ENCODE measurements at places on chromosomes 7 and 10. TPM values are rescaled to one million over a fixed set of nuclear protein-coding genes. Genes with fewer than 3 reads are reported as not detected.

DNA sequence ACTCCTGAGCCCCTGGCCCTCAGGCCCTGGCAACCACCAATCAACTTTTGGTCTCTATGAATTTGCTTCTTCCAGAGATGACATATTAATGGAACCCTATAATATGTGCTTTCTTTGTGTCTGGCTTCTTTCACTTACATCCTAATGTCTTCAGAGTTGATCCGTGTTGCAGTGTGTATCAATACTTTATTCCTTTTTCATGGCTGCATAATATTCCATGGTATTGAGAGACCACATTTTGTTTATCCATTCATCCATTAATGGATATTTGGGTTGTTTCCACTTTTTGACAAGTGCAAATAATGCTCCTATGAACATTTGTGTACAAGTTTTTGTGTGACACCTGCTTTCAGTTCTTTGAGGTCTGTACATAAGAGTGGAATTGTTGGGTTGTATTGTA is 43.3 kb upstream of the ELFN1 start:
- no peak for DNase-seq

GRCh38 chr7:127895814-127896280 is 135.4 kb downstream of the LRRC4 start:
- no peak for DNase-seq

DNA sequence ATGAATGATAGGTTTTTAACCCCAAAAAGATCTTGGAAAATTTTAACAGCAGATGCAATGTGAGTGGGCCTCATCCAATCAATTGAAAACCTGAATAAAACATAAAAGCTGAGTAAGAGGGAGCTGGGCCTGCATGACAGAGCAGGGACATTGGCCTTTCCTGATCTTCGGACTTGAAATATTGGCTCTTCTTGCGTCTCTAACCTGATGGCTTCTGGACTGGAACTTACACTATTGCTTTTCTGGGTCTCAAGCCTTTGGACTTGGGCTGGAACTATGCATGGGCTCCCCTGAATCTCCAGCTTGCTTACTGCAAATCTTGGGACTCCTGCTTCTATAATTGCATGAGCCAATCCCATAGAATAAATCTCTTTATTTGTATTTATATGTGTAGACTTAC is 9.0 kb downstream of the A1CF start:
- DNase-seq, result no peak

Gene TMEM229A
- not detected for total RNA-seq

DNA sequence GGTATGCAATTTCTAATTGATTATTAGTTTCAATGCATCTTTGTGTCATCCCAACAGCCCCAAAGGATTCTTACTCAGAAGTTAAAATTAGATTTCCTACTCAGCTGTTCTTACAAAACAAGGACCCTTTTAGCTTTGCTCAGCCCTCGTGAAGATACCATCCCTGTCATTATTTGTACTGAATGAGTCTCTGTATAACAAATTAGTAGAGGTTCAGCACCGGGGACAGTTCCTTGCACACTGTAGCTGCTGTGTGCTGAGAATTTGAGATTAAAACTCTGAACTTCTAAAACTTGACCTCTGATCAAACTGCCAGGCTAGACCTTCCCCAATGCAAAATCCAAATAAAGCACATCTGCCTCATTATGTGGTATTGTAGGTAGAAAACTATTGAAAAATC is 299.1 kb downstream of the LHFPL3 start:
- DNase-seq, result no peak

Gene FAM171A1
- total RNA-seq, result 0.64 TPM

DNA sequence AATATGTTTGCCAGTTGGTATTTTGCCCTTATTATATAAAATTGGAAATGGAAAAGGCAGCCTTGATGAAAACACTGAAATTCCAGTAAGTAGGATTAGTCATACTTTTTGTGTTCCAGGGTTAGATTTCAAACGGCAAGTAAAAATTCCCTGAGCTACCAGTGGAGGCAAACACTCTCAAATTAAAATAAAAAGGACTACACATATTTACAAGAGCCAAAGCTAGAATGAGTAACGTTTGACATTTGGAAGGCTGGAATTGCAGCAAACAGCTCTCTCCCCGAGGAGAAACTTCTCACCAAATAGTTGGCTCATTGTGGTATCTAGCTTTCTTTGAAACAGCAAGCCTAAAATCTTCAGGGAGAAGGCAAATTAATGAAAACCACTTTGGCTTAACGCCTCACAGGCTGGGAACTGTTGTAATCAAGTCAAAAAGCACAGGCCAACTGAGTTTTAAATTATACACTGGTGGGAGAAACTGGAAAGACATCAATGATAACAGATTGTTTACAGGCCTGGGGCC is 288.4 kb downstream of the SNX13 start:
- no peak for DNase-seq

DNA sequence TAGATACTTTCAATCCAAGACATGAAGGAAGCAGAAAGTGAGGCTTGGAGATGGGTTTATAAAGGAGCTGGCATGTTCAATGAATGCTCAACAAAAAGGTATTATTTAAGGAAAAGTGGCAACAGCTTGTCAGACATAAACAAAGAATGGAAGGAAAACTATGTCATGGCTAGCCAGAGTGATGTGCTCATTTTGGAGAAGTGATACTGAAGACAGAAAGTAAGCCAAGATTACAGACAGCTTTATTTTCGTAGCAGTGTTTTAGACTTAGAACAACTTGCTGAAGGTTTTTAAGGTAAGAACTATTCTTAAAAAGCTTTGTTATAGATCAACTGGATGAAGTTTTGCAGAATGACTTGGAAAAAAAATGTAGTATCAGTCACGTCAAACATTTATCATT is 160.5 kb upstream of the FERD3L start:
- DNase-seq, result no peak

GRCh38 chr7:27364344-27364758 is 121.7 kb downstream of the EVX1 start:
- no peak for DNase-seq

- DNase-seq, result no peak
Observed at GRCh38 chr7:135714534-135715009, 13.4 kb downstream of the SLC13A4 start.

- no peak for DNase-seq
Observed at GRCh38 chr10:124462348-124462695, 699 bp downstream of the LHPP start.

- DNase-seq, result no peak
Observed at GRCh38 chr10:102538811-102539210, 35.0 kb downstream of the SUFU start.

DNA sequence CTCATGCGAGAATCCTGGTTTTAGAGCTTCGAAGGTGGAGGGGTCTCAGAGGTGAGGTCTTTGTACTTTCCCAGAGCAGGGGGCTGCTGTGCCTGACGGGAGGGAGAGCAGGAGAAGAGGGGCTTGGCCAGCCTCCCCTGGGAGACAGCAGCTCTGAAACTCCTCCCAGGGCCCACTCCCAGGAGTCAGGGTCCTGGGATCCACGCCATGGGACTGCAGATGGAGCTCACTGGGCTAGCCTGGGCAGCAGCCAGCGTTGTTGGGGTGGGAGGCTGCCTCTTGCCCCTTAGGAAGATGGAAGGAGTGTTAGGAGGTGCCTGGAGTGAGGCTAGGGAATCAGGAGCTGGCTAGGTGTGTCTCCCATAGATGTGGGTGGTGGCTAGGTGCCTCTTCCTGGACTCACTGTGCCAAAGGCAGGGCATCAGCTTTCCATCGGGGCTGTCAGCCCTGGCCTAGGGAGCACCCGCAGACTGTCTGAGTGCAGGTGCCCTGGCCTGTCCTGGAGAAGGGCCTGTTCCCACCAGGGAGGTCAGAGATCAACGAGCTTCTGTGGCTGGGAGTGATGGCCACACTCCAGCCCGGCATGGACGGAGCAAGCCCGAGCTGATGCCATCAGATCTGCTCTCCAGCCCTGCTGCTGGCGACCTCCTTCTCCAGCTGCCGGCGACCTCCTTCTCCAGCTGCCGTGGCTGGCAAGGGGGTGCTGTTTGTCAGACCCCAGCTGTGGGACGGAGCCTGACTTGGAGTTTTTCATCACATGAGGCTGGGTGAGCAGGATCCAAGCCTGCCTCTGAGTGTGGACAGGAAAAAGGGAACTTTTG is 111.3 kb downstream of the PTPN20 start:
- no peak for DNase-seq

DNA sequence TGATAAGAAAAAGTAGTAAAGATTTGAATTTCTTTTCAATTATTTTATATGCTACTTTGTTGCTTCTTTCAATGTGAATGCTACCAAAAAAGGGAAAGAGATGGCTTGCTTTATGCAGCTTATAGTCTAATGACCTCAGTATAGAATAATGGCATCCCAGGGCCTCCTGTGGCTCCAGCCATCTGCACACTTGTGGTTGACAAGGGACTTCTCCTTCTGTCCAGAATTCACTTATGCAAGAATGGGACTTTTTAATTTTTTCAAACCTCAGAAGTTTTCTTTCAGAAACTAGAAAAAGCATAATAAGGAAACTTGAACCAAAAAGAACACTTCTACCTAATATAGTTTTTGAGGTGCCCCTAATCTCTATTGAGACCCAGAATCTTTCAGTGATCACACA is 310.9 kb downstream of the CTNNA3 start:
- DNase-seq, result no peak

DNA sequence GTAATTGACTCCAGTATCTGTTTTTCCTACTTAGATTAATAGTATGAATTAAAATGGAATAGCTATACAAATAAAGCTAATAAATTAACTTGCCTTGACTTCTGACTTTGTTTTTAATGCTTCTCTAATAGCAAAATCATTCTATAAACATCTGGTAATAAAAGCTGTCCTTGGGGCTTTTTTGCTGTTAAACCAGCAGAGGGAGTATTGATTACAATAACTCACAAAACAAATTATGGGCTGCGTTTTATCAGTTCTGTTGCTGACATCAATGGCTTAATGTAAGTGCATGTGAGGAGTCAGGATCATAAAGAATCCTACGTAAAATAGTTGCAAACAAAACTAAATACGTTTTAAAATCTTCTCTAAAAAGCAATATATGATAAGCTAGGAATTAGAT is 667.8 kb downstream of the PCDH15 start:
- no peak for DNase-seq

DNA sequence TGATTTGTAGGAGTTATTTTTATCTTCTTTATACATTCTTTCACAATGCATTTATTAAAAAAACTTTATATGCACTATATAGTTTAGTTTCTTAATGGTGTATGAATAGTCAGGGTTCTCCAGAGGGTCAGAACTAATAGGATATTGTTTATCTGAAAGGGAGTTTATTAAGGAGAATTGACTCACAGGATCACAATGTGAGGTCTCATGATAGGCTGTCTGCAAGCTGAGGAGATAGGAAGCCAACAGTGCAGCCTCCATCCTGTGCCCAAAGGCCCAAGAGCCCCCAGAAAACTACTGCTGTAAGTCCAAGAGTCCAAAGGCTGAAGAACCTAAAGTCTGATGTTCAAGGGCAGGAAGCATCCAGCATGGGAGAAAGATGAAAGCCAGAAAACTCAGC is 192.8 kb upstream of the AHR start:
- no peak for DNase-seq

DNA sequence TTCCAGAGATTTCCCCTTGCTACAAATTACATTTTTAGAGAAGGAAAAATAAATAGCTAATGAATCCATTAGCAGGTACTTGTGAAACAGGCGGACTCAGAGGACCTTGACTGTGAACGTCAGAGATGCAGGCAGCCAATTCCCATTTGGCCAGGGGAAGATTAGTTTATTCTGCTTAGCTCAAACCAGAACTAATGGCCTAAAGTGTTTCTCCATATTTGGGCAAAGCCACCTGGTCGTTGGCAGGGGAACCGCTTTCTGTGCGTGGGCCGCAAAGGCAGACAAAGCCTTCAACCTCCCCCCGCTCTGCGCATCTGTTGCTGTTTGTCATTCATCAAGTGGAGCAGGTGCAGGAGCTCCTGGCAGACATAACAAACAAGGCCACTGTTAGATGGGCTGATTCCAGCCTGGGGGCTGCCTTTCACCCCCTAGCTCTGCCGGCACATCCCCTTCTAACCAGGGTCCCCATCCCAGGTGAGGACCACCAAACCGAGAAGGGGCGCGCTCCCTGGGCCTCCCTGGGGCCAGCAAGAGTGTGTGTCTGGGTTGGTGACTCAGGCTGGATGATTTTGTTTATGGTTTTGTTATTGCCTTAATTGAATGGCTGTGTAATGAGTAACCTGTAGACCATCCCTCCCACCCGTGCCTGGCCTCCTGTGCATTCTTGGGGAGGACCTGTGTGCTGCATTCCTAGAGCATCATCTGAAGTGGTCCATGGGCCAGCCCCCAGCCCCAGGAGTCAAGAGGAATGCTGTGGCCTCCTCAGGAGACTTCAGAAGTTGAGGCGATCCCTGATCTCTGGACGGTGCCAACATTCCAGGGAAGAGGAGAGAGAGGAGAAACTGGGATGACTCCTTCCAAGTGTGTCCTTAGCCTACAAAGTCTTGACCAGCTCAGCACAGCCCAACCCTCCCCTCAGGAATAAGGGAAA is 14.5 kb upstream of the CPA1 start:
- peak; percentile 51 for DNase-seq

GRCh38 chr7:81676105-81676811 is 93.6 kb downstream of the HGF start:
- DNase-seq, result no peak

Gene PRRT4
- total RNA-seq, result not detected

Gene VSIR
- total RNA-seq, result 12.1 TPM

Data from GM12878 (cell line).